Left ventricle myocardium inferior (tissue), 1 donor: ENCODE measurements at places on chromosomes 11 and 22. TPM values are rescaled to one million over a fixed set of nuclear protein-coding genes. Genes with fewer than 3 reads are reported as not detected.

DNA sequence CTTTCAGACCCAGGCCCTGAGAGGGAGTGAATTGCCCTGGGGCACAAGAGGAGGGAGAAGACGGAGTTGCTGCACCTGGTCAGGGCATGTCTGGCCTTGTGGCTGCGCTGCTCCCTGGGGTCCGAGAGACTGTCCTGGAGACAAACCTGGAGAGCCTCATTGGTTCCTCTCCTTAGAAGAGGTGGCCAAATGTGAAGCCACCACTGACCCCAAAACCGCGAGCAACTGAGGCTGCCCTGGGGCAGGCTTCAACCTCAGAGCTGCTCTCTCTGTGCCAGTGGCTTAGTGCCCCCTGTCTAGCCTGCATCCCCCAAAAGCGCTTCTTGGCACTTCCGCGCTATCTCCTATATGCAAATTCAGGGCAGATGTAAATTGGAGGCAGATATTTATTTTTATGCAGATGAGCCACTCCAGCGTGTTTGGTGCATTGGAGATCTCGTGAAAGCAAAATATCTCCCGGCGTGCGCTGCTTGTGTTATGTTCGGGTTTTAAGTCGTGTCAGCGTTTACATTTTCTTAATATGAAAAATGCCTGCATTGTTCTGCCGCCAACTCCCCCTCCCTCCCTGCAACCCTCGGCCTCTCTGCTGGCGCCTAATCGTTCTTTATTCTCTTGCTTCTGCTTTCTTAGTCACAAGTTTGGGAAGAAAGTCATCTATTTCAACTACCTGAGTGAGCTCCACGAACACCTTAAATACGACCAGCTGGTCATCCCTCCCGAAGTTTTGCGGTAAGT is 69.5 kb downstream of the ARHGAP8 start:
- DNase-seq, result no peak
- no peaks in the 10 kb centered on the region for H3K36me3 ChIP-seq
- no peak overlapping the region for H3K27ac ChIP-seq
- no peaks in the 10 kb centered on the region for H3K4me1 ChIP-seq
- peaks cover 70% of the 10 kb centered on the region for H3K27me3 ChIP-seq

DNA sequence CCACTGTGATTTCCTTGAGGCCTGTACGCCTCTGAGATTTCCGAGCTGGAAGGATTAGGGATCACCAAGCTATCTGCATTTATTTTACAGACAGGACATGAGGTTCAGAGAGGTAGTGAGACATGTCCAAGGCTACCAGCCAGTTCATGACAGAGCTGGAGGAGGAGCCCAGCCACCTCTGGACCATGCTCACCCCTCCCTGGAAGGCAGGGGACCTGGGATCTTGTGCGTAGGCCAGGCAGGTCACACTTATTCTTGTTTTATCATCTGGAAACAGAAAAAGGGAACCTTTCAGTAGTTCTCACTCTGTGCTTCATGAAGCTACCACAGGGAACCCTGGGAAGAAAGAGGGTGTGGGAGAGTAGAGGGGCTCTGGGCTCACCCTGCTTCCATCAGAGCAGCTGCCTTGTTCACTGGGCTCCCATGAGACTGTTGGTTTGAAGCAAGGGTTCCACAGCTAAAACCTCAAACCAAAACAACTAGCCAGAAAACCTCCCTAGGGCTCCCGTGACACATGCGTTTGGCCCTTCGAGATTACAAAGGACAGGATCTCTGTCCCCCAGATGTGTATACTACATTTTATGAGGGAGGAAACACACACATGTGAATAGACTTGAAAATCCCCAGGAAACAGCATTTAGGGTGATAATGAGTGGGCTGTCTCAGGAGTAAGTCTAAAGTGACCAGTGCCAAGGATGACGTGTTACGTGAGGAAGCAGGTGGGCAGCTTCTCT is 106.4 kb downstream of the DSCAML1 start:
- H3K27ac ChIP-seq, result no peak overlapping the region
- no peaks in the 10 kb centered on the region for H3K36me3 ChIP-seq
- H3K27me3 ChIP-seq, result no peaks in the 10 kb centered on the region
- peaks cover 23% of the 10 kb centered on the region for H3K4me1 ChIP-seq

GRCh38 chr11:45654231-45655011 is 11.0 kb downstream of the CHST1 start:
- no peak overlapping the region for H3K27ac ChIP-seq
- H3K27me3 ChIP-seq, result peaks cover 29% of the 10 kb centered on the region
- H3K4me1 ChIP-seq, result peaks cover 33% of the 10 kb centered on the region
- no peak overlapping the region for H3K4me3 ChIP-seq
- no peak for DNase-seq
- H3K36me3 ChIP-seq, result peaks cover 5% of the 10 kb centered on the region

DNA sequence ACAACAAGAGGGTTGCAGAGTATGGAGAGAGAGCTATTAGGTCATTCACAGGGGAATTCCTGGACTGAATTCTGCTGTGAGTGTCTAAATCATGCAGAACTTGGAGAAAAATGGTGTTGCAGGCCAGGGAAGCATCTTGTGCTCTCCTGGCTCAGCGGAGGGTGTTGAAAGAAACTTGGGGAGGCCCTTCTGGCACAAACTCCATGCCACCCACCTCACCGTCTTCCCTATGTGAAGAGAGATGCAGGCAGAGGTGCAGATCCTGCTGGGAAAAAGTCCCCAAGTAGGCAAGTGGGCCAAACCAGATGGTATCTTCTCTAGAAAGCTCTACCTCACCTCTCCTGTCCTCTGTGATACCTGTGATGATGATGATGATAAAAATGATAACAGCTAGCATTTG is 604.3 kb upstream of the API5 start:
- no peaks in the 10 kb centered on the region for H3K36me3 ChIP-seq
- no peak overlapping the region for H3K4me3 ChIP-seq
- no peaks in the 10 kb centered on the region for H3K4me1 ChIP-seq
- H3K27ac ChIP-seq, result no peak overlapping the region
- DNase-seq, result no peak
- H3K27me3 ChIP-seq, result no peaks in the 10 kb centered on the region

- H3K4me1 ChIP-seq, result no peaks in the 10 kb centered on the region
- DNase-seq, result no peak
- peaks cover 18% of the 10 kb centered on the region for H3K27me3 ChIP-seq
- no peaks in the 10 kb centered on the region for H3K36me3 ChIP-seq
- H3K27ac ChIP-seq, result no peak overlapping the region
These were observed 4.6 kb downstream of the RFPL1 start for GRCh38 chr22:29442976-29443375.

DNA sequence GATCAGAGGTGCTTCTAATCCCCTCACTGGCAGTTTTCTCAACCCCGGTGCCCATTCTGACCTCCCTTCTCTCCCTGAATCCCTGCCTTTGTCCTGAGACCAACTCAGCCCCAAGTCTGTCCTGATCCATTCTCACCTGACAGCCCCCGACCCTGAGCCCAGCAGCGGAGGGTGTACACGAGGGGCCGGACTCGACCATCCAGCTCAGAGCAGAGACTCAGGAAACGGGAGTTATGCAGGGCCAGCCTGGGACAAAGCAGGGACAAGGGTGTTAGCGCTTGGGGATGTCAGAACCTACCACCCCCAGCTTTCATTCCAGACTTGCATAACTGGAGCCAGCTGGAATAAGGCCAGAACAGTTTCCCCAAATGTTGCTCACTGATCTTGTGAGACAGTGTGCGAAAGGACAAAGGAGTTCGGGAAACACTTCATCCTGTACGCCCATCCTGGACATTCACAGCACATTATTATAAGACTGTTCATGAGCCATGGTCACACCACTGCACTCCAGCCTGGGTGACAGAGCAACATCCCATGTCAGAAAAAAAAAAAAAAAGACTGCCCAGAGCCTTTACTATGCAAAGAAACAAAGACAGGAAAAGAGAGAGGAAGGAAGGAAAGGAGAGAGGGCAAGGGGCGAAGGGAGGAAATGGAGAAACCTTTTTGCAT is 3.5 kb upstream of the EEF1G start:
- peaks cover 59% of the 10 kb centered on the region for H3K4me1 ChIP-seq
- peaks cover 56% of the 10 kb centered on the region for H3K36me3 ChIP-seq
- H3K27me3 ChIP-seq, result no peaks in the 10 kb centered on the region
- no peak for DNase-seq
- peak overlapping the region; percentile 28 for H3K4me3 ChIP-seq
- H3K27ac ChIP-seq, result peak overlapping the region; percentile 94

- H3K4me1 ChIP-seq, result no peaks in the 10 kb centered on the region
- H3K27ac ChIP-seq, result no peak overlapping the region
- no peaks in the 10 kb centered on the region for H3K36me3 ChIP-seq
- no peak overlapping the region for H3K4me3 ChIP-seq
- no peak for DNase-seq
These were observed 35.4 kb downstream of the CDKN1C start for GRCh38 chr11:2849994-2850770.

DNA sequence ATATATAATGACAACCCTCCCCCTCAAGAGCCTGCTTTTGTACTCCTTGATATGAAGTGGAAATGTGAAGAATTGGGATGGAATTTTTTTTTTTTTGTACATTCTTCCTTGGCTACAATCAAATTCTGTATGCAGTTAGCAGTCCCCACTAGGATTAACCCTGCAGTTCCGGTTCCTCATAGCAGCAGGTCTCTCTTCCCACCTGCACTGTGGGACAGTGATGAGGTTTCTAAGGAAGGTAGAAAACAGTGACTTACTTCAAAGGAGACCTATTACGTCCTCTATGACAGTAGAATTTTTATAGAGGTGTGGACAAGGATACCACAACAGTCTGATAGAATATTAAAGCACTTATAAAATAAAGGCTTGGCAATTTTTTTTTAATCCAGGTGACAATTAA is 46.3 kb upstream of the ALKBH3 start:
- H3K4me1 ChIP-seq, result peaks cover 23% of the 10 kb centered on the region
- H3K4me3 ChIP-seq, result no peak overlapping the region
- H3K36me3 ChIP-seq, result peaks cover 5% of the 10 kb centered on the region
- DNase-seq, result no peak

DNA sequence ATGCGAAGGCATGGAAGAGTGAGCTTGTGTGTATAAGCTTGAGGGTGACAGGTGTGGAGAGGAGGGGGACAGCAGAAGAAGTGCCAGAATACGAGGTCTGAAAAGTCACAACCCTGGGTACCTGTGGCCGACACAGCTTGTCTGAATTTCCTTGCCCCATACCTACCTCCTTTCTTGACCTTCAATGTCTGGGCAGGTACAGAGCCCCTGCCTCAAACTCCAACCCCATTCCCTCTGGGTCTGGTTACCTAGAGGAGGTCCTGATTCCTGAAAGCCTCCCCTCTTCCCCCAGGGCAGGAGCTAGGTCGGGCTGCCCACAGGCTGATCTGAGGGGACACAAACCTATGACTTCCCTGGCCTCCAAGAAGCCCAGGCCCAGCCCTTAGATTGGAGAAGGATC is 36.6 kb upstream of the FCHSD2 start:
- H3K4me1 ChIP-seq, result peaks cover 71% of the 10 kb centered on the region
- no peaks in the 10 kb centered on the region for H3K27me3 ChIP-seq
- H3K4me3 ChIP-seq, result no peak overlapping the region
- no peak for DNase-seq

DNA sequence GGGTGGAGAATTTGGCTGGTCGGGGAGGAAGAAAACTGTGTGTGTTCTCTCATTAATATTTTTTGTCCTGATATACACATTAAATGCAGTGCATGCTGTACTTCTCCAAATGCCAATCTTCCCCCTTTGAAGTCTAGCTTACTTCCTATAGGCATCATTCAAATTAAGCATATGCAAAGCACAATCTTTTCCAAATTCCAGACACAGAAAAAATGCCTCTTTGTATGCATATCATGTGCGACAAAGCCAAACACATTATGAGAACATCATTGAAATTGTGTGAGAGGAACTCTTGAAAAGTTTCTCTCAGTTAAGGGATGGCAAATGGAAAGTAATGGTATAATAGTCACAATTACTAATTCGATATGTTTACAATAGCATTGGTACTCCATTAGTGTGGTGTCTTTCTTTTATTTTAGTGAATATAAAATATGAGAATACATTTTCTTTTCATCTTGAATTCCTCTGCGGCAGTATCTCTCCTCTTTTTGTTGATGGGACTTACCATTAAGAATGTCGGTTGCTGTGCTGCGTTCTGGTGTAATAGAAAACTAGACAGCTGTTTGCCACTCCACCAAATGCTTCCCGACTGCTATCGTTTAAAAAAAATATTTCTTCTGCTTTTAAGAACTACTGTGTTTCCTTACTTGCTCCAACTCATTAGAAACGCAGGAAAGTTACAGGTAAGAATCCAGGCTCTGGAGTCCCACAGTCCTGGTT is 19.3 kb upstream of the NRIP3 start:
- H3K36me3 ChIP-seq, result no peaks in the 10 kb centered on the region
- H3K4me1 ChIP-seq, result peaks cover 20% of the 10 kb centered on the region
- no peaks in the 10 kb centered on the region for H3K27me3 ChIP-seq
- H3K4me3 ChIP-seq, result no peak overlapping the region

DNA sequence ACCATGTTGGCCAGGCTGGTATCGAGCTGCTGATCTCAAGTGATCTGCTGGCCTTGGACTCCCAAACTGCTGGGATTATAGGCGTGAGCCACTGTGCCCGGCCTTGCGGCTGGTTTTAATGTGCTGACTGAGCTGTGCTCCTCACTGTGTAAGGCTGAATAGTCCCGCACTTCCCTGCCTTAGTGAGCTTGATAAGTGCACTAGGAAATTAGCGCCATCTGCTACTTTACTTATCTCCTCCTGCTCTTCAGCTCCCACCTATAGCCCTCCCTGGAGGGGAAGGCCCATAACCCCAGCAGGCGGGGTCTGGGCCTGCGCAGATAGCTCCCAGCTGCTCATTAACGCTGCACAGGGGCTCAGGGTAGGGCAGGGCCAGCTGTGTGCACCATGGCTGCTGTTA is 49.4 kb downstream of the CLMP start:
- no peak overlapping the region for H3K27ac ChIP-seq
- H3K4me1 ChIP-seq, result no peaks in the 10 kb centered on the region
- no peak for DNase-seq
- no peaks in the 10 kb centered on the region for H3K36me3 ChIP-seq

- H3K27ac ChIP-seq, result peak overlapping the region; percentile 99
- DNase-seq, result no peak
- peak overlapping the region; percentile 36 for H3K4me3 ChIP-seq
These were observed 3.9 kb downstream of the TANGO2 start for GRCh38 chr22:20024650-20025397.

- H3K27me3 ChIP-seq, result peaks cover 46% of the 10 kb centered on the region
- H3K4me1 ChIP-seq, result no peaks in the 10 kb centered on the region
- no peak for DNase-seq
- H3K27ac ChIP-seq, result no peak overlapping the region
- H3K36me3 ChIP-seq, result no peaks in the 10 kb centered on the region
- no peak overlapping the region for H3K4me3 ChIP-seq
These were observed 13.9 kb downstream of the CRTAM start for GRCh38 chr11:122852074-122852795.

- no peaks in the 10 kb centered on the region for H3K27me3 ChIP-seq
- H3K27ac ChIP-seq, result peak overlapping the region; percentile 55
- no peak overlapping the region for H3K4me3 ChIP-seq
- no peaks in the 10 kb centered on the region for H3K36me3 ChIP-seq
- peak; percentile 60 for DNase-seq
These were observed 53.6 kb downstream of the BCR start for GRCh38 chr22:23233752-23234408.

- H3K4me1 ChIP-seq, result peaks cover 17% of the 10 kb centered on the region
- no peak overlapping the region for H3K27ac ChIP-seq
- H3K27me3 ChIP-seq, result no peaks in the 10 kb centered on the region
- no peak overlapping the region for H3K4me3 ChIP-seq
- no peak for DNase-seq
These were observed 62.1 kb downstream of the TRAF6 start for GRCh38 chr11:36447947-36448346.

- H3K4me1 ChIP-seq, result peaks cover 18% of the 10 kb centered on the region
- no peak overlapping the region for H3K4me3 ChIP-seq
- H3K36me3 ChIP-seq, result peaks cover 55% of the 10 kb centered on the region
- no peak for DNase-seq
These were observed 101.9 kb downstream of the MICAL2 start for GRCh38 chr11:12212174-12212820.

UBQLN3 gene
- total RNA-seq, result 0.14 TPM

BTG4 gene
- total RNA-seq, result not detected

IGLL1 gene
- not detected for total RNA-seq

LAYN gene
- total RNA-seq, result 2.8 TPM

TPH1 gene
- not detected for total RNA-seq

OR10D3 gene
- total RNA-seq, result not detected

SLC22A8 gene
- total RNA-seq, result not detected

PCSK7 gene
- total RNA-seq, result 24.0 TPM

LYVE1 gene
- total RNA-seq, result 41.1 TPM
